ENCODE measurements at places on chromosomes 5 and 9.

DNA sequence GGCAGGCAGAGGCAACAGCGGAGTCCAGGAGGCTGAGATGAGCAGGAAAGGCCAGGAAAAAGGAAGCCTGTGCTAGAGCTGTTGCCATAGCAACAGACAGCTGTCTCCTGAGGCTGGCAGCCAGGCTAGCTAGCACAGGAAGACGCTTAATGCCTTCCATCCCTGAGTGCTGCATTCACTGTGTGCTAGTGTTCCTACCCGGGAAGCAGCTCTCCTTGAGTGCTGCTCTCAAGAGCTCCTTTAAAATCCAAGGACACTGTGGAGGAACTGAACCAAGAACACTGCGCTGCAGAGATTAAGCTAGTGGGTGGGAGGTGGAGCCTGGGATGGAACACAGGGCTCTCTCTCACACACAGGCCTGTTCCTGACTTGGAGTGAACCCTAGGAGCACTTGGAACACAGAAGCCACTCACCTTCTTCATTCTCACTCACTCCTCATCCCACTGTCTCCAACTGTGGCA lies 53.5 kb upstream of the IL7R start:
- no peak for DNase-seq

DNA sequence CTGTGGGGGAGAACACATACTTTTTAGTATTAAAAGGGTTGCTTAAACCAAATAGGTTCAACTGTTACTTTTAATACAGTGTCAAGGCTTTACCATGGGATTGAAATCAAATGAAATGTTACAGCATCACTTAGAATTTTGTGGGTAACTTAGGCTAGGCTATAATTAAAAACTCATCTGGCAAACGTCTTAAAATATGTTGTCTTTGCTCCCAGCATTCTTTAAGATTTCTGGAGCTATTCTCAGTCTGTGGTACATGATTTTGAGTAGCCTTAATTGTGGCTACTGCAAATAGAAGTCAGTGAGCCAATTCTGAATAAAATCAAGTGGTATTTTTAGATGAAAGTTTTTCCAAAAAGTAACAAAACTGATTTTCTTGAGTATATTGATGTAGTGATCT lies 30.7 kb downstream of the UHRF2 start:
- DNase-seq: no peak

DNA sequence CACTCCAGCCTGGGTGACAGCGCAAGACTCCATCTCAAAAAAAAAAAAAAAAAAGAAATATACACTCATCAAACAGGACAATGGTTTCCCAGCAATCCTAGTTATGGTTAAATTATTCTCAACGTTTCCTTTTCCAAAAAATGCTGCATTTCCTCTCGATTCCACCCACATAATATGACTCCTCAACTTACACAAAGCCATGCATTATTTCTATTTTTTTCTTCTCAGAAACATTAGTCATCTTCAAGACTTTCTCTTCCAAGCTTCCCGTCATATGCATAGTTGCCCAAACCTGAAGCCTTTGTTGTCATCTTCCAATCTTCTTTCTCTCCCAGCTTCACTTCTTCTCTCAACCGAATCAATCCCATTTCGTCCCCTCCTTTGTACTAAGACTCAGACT lies 61.4 kb upstream of the RANBP6 start:
- DNase-seq: no peak

GRCh38 chr5:138793575-138793974 lies 40.4 kb downstream of the CTNNA1 start:
- DNase-seq: no peak

- no peak for DNase-seq
Measured at GRCh38 chr5:170269579-170269978, 28.0 kb downstream of the LCP2 start.

- DNase-seq: no peak
Measured at GRCh38 chr5:10635867-10636350, 72.0 kb downstream of the ANKRD33B start.

GRCh38 chr5:148201151-148201550 lies 1.7 kb upstream of the SPINK6 start:
- DNase-seq: no peak

DNA sequence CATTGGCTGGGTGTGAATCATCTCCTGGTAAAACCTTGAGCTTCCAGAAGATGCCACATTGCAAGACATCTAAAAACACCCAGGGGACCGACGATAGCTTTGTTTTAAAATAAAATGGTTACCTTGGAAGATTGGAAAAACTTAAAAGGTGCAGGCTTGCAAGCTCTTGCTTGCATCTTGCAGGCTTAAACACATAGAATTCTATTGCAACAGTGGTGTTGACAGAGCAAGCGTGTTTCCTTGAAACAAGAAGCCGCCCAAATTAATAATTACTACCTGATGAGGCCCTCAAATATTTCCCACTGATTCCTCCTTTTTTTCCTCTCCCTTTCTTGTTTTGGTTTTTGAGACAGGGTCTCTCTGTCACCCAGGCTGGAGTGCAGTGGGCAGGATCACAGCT lies 137.1 kb upstream of the BASP1 start:
- DNase-seq: no peak

GRCh38 chr9:134339183-134339806 lies 13.0 kb downstream of the RXRA start:
- DNase-seq: peak; percentile 63

DNA sequence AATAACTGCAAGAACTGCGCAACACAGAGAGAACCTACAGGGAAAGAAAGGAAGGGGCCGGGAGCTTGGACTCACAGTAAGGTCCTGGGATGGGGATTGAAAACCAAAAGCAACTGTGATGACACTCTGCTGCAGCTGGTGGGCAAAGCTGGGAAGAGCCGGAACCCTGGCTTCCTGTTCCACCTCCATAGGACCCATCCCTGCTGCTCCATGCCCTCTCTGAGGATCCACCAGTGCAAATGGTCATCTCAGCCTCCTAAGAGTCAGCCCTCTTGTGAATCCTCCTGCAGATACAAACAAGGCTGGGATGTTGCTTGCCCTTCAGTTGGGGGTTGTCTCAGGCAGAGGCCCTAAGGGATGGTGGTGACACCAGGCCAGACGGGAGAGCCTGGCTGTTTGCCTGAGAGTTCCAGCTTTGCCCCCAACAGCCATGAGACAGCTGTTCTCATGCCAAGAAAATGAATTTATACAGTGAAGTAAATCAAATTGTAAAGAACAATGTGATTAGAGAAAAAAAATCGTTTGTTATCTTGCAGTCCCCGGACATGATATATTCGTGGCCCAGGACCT lies 90.8 kb downstream of the TENT4A start:
- DNase-seq: no peak

GRCh38 chr5:96663608-96664007 lies 1.4 kb downstream of the CAST start:
- no peak for DNase-seq

GRCh38 chr5:18487928-18488480 lies 853.7 kb downstream of the TAF11L14 start:
- DNase-seq: no peak

- no peak for DNase-seq
Measured at GRCh38 chr5:66821688-66822429, 225.7 kb downstream of the MAST4 start.

DNA sequence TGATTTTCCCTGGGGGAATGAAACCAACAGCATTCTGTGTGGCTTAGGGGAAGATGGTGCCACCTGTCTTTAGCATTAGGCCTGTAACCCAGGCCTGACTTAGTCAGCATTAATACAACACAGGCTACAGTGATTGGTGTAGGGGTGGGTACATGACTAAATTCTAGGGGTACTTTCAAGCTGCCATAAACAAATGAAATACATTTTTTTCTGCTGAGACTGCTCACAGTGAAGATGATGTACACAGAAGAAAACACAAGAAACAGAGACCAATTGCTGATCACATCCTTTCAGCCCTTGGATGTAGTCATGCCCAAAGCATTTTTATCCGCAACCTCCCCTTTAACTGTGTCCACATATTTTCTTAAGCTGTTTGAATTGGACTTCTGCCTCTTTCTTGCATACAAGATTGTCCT lies 527.2 kb downstream of the KCTD16 start:
- DNase-seq: no peak

DNA sequence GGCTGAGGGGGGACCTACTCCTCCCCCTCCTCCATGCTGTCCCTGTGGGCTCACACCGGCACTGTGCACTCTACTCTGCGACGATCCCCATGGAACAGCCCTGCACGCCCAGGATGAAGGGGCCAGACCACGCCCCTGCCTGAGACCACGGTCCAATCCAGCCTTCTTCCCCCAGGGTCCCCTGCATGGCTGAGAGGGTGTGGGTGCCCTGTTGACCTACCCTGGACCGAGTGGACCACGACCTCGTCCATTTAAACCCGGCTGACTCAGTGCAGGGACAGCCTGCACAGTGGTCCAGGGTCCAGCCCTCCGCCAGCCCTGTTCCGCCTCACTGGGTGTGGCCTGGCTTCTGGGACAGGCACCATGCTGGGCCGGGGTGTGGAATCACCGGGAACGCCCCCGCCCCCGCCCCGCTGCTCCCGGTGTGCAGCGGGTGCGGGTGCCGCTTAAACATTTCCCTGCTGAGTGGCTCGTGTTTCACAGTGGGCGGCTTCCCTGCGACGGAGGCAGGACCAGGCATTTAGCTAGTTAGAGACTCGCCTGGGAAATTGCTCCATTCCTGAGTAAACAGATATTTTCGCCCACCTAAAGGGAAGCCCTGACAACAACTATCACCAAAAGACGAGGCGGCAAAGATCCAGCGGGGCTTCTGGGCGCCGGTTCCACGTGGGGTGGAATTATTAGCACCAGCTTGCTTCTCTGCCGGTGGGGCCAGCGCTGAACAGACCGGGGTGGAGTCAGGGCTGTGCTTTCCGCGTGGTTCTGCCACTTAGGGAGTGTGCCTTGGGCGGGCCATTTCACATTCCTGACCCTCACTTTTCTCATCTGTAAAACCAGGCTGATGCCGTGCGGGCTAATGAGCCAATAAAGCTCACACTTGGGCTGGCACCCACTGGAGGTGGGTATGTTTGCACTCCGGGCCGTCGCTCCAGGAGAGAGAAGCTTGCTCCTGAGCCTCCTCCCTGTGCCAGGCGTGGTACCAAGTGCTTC lies 22.6 kb downstream of the DBH start:
- no peak for DNase-seq

GRCh38 chr5:91486638-91487037 lies 103.5 kb upstream of the ARRDC3 start:
- DNase-seq: no peak

DNA sequence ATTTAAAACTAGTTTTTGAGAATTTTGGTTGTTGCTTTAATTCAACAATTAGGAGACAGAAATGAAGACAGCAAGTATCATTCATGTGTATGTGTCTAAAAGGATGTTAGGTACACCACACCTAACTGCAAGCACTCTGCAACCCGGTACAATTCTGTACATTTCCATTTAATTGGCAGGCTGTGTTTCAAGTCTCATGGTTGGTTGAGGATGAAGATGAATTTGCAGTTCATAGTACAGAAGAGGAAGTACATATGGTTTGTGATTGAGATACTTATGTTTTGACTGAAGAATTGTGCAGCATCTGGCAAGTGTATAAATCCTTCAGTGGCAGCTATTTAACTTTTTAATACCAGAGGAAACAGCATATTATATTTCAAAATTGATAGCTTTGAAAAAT lies 628.7 kb upstream of the ZNF608 start:
- no peak for DNase-seq

GRCh38 chr5:95784514-95785302 lies 37.8 kb downstream of the GLRX start:
- no peak for DNase-seq

GRCh38 chr5:88725454-88725853 lies 157.5 kb downstream of the MEF2C start:
- DNase-seq: no peak

DNA sequence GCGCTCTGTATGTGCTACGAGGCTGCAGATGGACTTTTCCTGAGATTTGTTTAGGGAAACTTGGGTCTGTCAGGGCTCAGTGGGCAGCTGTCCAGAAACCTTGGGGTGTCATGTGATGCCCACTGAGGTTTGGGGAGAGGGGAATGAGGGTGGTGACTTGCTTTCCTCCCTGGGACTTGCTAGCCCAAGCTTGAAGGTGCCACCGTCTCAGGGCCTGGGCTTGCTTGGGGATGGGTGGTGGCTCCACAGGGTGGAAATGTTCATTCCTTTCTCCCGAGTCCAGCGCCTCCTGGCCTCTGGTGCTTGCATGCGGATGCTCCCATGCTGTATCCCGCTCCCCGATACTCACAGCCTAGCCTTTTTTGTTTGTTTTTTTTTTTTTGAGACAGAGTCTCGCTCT lies 33.3 kb downstream of the ZNF618 start:
- no peak for DNase-seq

DNA sequence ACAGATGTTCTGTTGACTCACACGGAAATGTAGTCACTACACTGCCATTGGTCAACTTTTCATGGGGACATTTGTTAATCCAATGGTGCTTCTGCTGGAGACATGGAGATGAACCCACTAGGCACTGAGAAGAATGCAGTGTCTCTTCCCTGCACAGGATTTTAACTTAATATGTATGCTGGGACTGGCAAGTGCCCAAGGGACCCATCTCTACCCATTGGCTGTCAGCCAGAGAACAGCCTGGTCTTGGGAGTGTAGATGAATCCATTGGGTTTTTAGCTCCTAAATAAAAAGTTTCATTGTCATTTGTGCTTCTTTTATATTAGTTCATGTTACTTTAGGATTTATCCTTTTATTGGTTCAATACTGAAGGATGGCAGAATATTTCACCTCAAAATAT lies 195.8 kb upstream of the CDH6 start:
- DNase-seq: no peak

GRCh38 chr5:131635684-131636572 lies 899 bp upstream of the RAPGEF6 start:
- DNase-seq: peak; percentile 47

DNA sequence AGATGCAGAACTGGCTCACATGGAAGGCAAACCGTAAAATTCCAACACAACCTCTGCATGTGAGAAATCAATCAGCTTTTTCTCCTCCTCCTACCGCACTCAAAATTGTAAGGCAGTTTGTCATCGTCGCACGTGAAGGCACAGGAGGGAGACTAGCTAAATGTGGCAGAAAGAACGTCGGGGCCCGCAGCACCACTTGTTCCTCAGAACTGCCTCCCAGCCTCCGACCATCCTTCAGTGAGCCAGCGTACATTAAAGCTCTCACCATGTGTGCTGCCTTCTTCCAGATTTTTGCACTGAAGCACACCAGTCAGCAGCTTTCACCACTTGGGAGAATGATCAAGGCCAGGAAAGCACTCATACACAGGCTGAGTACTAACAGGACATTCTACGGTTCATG lies 105.9 kb downstream of the RFX3 start:
- no peak for DNase-seq

DNA sequence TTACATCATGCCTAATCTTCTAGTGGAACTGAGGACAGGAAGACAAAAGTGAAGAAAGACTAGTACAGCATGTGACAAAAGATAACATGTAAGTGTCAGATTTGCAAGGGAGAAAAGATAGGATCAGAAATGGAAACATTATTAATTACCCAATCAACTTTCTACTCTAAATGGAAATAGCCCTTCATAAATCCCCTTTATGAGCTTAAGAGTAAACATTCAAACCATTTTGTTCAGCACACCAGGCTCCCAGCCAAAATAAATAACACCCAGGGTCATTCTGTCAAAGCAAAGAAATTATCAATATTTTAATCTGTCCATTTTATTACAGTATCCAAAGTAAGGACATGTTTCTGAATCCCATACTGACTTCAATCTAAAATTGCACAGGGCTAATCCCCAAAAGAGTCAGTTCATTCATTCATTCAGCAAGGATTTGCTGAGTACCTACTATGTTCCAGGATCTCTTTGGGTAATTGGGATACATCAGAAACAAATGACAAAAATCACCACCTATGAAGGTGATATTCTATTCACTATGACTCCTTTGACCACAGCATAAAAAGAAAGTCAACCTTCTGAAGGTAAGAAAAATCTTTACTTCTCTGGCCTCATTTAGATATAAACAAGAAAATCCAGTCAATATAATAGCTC lies 5.3 kb downstream of the PRELID2 start:
- DNase-seq: no peak

Measured in hematopoietic multipotent progenitor cell treated with erythropoietin and hydrocortisone succinate and interleukin-3 and kit ligand, for 15 days (in vitro differentiated cells).